Smooth muscle cell of bladder (primary cell): ENCODE measurements at places on chromosomes 11 and 22. TPM values are rescaled to one million over a fixed set of nuclear protein-coding genes. Genes with fewer than 3 reads are reported as not detected.

ARAP1 gene
- total RNA-seq: 78.8 and 104 TPM in 2 replicates

CELSR1 gene
- 0.14 and 0.65 TPM in 2 replicates for total RNA-seq

MTCH2 gene
- total RNA-seq: 62.7 and 70.1 TPM in 2 replicates

OR4A16 gene
- total RNA-seq: not detected in 2 replicates

MYO7A gene
- total RNA-seq: under 0.01 and 0.09 TPM in 2 replicates

HNRNPUL2 gene
- 7.3 and 9.7 TPM in 2 replicates for total RNA-seq

NCF4 gene
- not detected in 2 replicates for total RNA-seq

INSC gene
- under 0.01 TPM in 1 of 2 replicates, not detected in the other for total RNA-seq

MS4A6E gene
- not detected in 2 replicates for total RNA-seq

ADM2 gene
- total RNA-seq: 1.4 and 2.4 TPM in 2 replicates

SLC1A2 gene
- total RNA-seq: 6.2 and 6.5 TPM in 2 replicates

XKR3 gene
- not detected in 2 replicates for total RNA-seq

KDM4E gene
- not detected in 2 replicates for total RNA-seq

CBLIF gene
- total RNA-seq: not detected in 2 replicates

OR51F1 gene
- not detected in 2 replicates for total RNA-seq
